ENCODE measurements at places on chromosomes 6 and 20. TPM values are rescaled to one million over a fixed set of nuclear protein-coding genes. Genes with fewer than 3 reads are reported as not detected.

The MUC21 gene
- total RNA-seq: not detected

The CHMP4B gene
- total RNA-seq: 49.6 TPM

The CRNKL1 gene
- 29.8 TPM for total RNA-seq

The F13A1 gene
- total RNA-seq: 106 TPM

The KHDRBS2 gene
- 0.30 TPM for total RNA-seq

The BTN1A1 gene
- not detected for total RNA-seq

The IL17F gene
- total RNA-seq: not detected

The SPEF1 gene
- total RNA-seq: not detected

The PRSS16 gene
- 0.99 TPM for total RNA-seq

The DPM1 gene
- total RNA-seq: 41.2 TPM

The ERVFRD-1 gene
- 0.10 TPM for total RNA-seq

The SLC2A10 gene
- total RNA-seq: 16.0 TPM

The CDK5RAP1 gene
- total RNA-seq: 14.0 TPM

The POM121L2 gene
- not detected for total RNA-seq

Data from skin of body (tissue), 3 donors.